T-helper 2 cell treated with Interferon-gamma antibody and Interleukin-4, amounts not matched to agents 5 μg/mL and 100 μg/mL, for 36 hours (primary cell): ENCODE measurements at places on chromosomes 7 and 10.

- no peak for DNase-seq
These were observed 29.1 kb downstream of the FOXL3 start for GRCh38 chr7:318878-319661.

DNA sequence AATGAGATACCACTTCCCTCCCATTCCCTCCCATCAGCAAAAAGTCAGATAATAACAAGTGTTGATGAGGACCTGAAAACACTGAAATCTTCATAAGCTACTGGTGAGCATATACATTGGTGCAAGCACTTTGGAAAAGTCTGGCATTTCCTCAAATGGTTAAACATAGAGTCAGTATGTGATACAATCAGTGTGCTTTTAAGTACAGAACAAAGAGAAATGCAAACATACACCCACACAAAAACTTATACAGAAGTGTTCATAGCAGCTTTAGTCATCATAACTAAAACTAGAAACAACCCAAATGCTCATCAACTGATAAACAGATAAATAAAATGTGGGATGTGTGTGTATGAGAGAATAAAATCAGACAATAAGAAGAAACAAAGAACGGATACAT, 261.9 kb downstream of the ELMO1 start:
- no peak for DNase-seq

DNA sequence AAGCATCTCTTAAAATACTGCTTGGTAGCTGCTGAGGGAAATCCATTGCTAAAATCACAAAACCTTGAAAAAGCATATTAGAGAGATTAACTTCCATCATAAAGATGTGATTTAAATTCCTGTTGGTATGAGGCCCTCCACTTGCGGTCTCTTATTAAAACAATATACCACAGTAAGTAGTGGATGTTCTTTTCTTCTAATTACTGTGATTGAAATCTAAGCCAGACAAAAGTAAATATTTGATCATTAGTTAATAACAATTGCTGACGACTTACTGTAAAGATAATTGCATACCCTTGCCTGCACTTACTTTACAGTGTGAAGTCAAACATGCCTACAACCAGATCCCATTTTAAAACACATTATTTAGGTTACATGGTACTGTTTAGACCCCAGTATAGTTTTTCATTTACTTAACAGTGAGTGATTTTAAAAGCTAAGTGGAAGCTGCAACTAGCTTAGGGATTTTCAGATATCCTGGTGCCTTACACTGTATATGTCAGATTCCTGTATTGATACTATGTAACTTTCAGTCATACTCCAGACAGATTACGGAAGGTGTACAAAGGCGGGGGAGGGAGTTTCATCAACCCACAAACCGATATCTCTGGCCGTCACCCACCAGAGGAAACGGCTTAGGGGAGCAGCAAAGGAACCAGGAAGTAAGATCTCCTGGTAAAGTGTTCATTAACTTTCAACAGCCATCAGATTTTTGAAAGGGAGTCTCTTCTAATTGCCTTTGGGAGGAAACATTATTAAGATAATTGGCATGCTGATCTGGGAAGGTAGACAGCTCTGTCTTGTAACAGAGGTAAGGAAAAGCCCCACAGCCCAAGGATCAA, 986 bp downstream of the NRP1 start:
- DNase-seq, result peak; percentile 56

GRCh38 chr7:43669286-43670081, 59.8 kb downstream of the COA1 start:
- peak; percentile 70 for DNase-seq

- DNase-seq, result no peak
These were observed 36.5 kb downstream of the NRBF2 start for GRCh38 chr10:63169624-63170023.

DNA sequence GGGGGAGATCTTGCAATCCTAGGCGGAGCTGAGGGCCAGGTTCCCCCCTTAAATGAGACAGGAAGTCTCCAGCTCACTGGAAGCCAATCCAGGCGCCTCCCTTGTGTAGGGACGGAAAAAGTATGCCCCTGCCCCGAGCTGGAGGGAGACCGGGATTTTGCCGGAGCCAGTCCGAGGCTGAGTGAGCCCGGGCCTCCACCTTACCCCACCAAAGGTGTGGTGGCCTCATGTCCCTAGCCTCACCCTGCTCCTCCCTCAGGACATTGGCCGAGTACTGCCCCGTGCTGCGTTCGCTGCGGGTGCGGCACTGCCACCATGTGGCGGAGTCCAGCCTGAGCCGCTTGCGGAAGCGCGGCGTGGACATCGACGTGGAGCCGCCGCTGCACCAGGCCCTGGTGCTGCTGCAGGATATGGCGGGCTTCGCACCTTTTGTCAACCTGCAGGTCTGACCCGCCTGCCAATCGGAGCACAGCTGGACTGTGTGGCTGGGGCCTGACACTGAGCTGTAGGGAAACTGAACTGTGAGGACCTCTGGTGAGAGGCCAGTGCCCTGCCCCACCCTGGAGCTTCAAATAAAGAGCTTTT, 2.0 kb downstream of the FBXL15 start:
- DNase-seq, result peak; percentile 64

- no peak for DNase-seq
These were observed 66.6 kb downstream of the CAV1 start for GRCh38 chr7:116591202-116592040.

DNA sequence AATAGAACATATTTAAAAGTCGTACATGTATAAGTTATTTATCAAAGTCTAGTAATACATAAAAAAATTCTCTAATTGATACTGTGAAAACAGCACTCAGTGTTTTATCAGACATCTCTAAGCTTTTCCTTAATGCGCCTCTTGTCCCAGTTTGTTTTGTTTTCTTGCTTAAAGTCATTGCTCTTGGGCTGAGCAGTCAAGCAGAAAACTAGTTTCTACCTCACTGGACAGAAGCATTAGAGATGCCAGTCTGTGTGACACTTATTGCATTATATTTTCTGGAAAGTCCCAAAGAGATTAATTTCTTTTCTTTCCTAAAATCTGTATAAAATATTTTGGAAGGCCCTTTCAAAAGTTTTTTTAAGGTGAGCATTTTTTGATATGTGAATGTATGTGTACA, 236.2 kb downstream of the PCLO start:
- DNase-seq, result no peak

DNA sequence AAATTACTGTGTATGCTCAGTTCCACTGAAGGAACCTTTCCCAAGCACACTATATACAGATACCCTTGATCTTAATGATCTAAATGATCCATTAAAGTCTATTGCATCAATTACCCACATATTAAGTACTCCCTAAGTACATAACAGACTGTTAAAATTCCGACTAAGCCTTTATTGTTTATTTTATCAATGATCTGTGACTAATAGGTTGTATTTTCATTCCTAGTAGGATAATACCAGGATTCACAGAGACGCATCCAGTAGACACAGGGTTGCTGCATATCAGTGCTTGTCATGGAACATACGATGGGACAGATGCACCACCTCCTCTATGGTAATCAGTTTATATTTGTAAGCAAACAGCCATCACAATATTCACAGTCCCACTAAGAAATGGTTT, 159.6 kb upstream of the SLC26A5 start:
- no peak for DNase-seq

DNA sequence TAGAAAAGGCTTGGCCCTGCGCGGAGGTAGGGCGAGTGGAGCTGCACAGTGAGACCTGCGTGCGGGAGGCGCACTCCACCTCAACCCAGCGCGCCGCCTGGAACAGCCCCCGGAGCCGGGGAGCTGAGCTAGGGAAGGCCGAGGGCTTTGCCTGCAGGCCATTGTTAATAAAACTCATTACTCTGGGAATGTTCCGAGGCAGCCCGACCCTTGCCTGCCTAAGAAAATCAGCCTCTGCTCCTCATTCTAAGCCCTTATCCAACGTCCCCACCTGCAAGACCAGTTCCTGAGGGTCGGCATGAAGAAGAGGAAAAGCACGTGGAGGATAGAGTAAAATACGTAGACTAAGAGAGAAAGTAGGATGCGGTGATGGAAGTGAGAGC, 55.3 kb downstream of the C7orf25 start:
- no peak for DNase-seq

GRCh38 chr7:95246831-95247370, 77.4 kb downstream of the PON1 start:
- DNase-seq, result no peak

DNA sequence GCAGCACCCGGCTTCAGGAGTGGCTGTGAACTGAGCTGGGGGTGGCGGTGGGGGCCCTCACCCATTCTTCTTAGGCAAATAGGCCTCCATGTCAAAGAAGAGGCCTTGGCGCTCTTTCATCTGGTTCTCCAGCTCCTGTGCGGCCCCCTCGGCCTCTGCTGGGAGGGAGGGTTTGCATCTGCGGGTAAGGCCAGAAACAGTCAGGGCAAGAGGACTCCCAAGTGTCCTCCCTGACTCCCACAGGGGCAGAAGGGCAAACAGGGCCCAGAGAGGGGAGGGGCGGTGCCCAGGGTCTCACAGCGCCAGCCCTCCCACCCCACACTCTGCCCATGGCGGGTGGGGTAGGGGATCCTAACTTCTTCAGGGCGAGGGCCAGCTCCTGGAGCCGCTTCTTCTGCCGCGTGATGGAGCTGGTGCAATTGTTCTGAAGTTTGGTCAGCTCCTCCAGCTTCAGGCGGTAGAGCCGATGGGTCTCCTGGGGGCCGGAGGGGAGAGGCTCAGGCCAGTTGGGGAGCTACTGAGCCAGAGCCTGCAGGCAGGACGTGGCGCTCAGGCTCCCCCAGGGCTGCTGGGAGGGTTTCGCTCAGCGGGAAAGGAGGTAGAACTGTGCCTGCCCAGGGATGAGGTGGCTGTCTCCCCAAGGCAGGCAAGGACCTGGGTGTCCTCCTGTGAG, 2.2 kb downstream of the TMEM120A start:
- no peak for DNase-seq

DNA sequence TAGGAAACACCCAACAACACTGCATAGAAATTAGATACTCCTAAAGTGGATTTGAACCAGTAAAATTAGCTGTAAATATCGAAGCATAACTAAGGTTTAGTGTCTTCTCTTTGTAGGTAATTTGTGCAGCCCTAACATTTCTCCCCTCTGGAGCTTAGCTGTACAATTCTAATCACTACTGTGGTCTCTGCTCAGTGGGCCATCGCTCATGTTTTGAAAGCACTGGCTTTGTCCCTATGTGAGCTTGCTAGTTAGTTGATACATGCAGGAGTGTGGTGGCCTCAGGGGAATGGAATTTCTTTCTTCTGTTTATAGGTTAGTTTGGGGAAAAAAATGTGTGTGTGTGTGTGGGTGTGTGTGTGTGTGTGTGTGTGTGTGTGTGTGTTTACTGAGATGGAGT, 373.1 kb downstream of the DPP6 start:
- no peak for DNase-seq

DNA sequence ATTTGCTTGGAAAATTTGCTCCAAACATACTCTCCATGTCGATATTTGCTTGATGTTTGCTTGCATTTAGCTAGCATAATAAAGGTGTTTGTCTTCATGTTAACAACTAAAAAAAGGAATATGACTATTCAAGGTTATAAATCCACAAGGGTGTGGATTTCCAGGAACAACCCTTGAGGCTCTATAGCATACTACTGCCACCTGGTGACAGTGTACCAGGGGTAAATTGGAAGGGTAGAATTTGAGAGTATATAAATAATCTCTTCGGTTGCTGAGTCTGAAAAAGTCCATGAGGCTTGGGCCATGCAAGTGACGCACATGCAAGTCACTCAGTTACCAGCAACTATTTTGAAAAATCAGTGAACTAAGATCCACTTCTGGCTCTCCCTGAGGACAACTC, 68.4 kb downstream of the SLIT1 start:
- no peak for DNase-seq

- no peak for DNase-seq
These were observed 2.6 kb downstream of the CXCL12 start for GRCh38 chr10:44382131-44382858.

GRCh38 chr10:49174261-49174925, 13.8 kb downstream of the TMEM273 start:
- no peak for DNase-seq

GRCh38 chr10:131729361-131729760, 171.4 kb upstream of the PPP2R2D start:
- no peak for DNase-seq

DNA sequence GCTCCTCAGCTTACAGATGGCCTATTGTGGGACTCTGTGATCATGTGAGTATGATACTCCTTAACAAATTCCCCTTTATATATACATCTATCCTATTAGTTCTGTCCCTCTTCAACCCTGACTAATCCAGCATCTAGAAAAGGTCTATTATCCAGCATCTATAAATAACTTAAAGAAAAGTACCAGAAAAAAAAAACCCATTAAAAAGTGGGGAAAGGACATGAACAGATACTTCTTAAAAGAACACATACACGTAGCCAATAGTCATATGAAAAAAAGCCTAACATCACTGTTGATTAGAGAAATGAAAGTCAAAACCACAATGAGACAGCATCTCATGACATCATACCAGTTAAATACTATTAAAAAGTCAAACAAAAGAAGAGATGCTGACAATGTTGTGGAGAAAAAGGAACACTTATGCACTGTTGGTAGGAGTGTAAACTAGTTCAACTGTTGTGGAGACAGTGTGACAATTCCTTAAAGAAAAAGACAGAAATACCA, 549.5 kb upstream of the GRM3 start:
- DNase-seq, result no peak

GRCh38 chr10:87842776-87843497, 20.4 kb downstream of the KLLN start:
- DNase-seq, result no peak

DNA sequence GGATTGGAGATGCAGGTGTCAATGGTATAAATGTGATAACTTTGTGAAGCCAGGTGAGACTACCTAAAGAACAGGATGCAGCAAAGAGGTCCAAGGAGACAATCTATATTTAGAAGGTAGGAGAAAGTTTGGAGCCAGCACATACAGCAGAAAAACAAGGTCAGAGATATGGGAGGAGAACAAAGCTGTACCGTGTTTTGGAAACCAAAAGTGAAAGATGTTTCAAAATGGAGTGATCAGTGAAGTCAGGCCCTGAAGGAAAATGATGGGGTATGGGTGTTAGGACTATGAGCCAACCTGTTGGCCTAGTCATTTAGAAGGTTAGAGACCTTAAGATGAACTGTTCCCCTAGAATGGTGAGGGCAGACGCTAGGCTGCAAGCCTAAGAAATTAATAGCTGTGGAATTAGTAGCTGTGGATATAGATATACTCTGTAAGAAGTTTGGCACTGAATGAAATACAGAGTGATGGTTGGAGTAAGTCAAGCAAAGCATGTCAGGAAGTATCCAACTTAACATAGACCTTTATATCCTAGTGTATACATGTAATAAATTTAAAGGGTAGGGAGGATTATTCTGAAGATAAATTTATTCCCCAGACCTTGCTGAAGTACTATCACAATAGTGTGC, 149.8 kb upstream of the WNT16 start:
- no peak for DNase-seq

GRCh38 chr10:115981081-115981480, 291.9 kb downstream of the GFRA1 start:
- no peak for DNase-seq

DNA sequence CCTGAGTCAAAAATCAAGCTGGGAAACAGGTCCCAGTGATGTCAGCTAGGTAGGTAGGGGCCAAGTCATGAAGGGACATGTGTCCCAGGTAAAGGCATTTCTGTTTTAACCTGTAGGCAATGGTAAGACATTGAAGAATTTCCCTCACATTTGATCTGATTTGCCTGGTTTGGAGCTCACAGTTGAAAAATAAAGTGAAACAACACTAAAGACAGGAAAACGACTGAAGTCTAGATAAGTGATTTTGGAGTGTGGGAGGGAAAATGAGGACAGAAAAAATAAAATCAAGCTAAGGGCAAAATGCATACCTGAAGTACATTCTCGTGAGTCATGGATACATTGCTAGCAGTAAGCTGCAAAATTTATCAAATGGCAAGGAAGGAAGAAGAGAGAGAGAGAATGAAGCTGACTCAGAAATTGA, 169.9 kb downstream of the SKIDA1 start:
- no peak for DNase-seq

- DNase-seq, result no peak
These were observed 9.9 kb downstream of the RHEB start for GRCh38 chr7:151509670-151510333.
